ENCODE measurements at places on chromosomes 1 and 21.
A peak's percentile ranks its signal among the peaks of the same experiment; 100 is the strongest.

- no peak for DNase-seq
Measured at GRCh38 chr1:173240609-173241008, 33.5 kb upstream of the TNFSF4 start.

DNA sequence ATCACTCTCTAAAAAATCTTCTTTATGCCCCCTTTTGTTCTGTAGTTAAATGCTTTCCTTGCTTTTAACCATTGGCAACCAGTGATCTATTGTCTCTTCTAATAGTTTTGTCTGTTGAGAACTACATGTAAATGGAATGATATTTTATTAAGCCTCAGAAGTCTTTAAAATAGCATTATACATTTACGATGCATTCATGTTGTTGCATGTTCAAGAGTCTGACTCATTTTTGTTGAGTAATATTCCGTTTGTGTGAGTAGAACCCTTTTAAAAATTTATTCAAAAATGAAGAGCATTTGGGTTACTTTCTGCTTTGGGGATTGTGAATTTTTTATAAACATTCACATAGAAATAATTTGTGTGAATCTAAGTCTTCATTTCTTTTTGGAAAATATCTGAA, 1352.9 kb downstream of the NCAM2 start:
- DNase-seq: no peak

DNA sequence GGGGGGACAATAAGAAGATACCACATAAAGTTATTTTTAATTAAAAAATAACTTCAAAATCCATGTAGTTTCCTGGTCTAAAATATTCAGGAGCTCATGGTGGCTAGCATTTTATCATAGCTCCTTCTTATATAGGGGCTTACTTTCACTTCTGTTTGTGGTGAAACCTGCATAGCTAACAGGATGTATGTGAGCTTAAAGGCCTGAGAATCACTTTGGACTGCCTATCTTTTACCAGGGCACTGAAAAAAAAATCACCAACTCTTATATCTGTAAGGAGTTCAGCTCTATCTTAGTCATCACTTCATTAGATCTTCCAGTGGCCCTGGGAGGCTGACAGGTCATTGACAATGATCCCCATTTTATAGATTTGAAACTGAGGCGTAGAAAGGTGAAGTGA, 21.3 kb downstream of the UROD start:
- no peak for DNase-seq

- DNase-seq: peak; percentile 36
Measured at GRCh38 chr1:219293410-219293809, 119.7 kb downstream of the LYPLAL1 start.

- peak; percentile 34 for DNase-seq
Measured at GRCh38 chr1:3727042-3727824, 25.0 kb upstream of the CCDC27 start.

Measured in cardiac muscle cell (in vitro differentiated cells and primary cell).